ENCODE measurements at places on chromosomes 11 and 22.
A peak's percentile ranks its signal among the peaks of the same experiment; 100 is the strongest.

GRCh38 chr22:19177164-19178064, 1.1 kb downstream of the SLC25A1 start:
- no peak for DNase-seq

DNA sequence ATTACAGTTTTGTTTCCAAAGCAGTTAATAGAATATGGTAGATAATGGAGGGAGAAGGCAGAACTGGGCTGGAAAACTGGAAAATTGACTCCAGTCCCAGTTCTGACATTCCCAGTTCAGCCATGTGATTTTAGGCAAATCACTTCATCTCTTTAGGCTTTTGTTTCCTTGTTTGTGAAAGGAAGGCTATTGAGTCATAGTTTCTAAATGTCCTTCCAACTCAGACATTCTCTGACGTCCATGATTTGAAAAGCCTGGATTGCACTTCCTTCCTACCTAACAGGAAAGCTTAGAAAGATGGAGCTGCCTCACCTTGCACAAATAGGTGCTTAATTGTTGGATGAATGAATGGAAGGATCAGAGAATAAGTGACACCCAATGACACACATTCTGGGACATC, 19.8 kb upstream of the GALNT18 start:
- no peak for DNase-seq

- peak; percentile 74 for DNase-seq
Measured at GRCh38 chr11:117843666-117844484, 19.3 kb upstream of the FXYD2 start.

- no peak for DNase-seq
Measured at GRCh38 chr22:27903805-27904473, 15.1 kb downstream of the PITPNB start.

DNA sequence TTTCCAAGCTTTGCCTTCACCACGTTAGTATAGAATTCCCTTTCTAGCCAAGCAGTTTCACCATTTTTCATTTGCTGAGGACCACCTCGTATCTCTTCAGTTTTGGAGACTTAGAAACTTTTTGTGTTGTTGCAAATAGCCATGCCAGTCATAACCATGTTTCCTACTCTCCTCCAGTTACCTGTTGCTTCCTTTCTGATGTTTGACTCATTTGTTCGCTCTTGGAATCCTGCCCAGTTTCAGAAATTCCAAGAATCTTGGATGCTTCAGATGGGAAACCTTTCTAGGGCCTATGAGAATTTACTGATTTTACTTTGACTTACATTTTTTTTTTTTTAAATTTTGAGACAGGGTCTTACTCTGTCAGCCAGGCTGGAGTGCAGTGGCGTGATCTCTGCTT, 65.4 kb downstream of the PPP6R3 start:
- no peak for DNase-seq

DNA sequence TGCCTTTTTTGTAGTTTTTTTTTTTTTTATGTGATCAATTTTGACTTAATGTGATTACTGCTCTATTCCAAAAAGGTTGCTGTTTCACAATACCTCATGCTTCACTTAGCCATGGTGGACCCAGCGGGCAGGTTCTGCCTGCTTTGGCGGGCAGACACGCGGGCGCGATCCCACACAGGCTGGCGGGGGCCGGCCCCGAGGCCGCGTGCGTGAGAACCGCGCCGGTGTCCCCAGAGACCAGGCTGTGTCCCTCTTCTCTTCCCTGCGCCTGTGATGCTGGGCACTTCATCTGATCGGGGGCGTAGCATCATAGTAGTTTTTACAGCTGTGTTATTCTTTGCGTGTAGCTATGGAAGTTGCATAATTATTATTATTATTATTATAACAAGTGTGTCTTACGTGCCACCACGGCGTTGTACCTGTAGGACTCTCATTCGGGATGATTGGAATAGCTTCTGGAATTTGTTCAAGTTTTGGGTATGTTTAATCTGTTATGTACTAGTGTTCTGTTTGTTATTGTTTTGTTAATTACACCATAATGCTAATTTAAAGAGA, 12.5 kb downstream of the CCND1 start:
- no peak for DNase-seq

- DNase-seq, result no peak
Measured at GRCh38 chr11:21254790-21255189, 585.4 kb downstream of the NELL1 start.

- no peak for DNase-seq
Measured at GRCh38 chr22:48824712-48825651, 1002.7 kb downstream of the BRD1 start.

GRCh38 chr11:118607401-118608359, at the start of gene PHLDB1:
Gene PHLDB1, plus strand, starts transcription at chr11:118607615. Its CDS starts 6,222 bp downstream, at chr11:118613837.
- DNase-seq, result peak; percentile 92

DNA sequence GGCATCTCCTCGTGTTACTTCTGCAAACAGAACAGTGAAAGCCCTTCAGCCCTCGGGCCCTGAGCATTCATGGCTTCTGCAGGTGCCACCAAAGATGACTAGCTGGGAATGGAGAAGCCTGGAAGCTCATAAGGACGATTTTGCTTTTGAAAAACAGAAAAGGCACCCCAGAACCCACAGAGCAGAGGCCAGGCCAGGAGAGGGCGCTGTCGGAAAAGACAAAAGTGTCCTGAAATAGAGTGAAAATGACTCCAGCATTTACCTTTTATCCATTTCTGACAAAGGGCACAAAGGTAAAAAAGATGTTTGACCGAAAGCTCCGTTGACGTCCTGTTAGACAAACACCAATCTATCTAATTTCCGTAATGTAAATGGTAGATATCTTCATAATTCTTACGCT, 37.6 kb downstream of the ZNF195 start:
- DNase-seq, result peak; percentile 85

GRCh38 chr11:22341588-22341931, 3.4 kb downstream of the SLC17A6 start:
- peak; percentile 81 for DNase-seq

- DNase-seq, result no peak
Measured at GRCh38 chr11:129115652-129116586, 76.2 kb downstream of the ARHGAP32 start.

GRCh38 chr11:82676483-82677094, 57.1 kb downstream of the FAM181B start:
- DNase-seq, result no peak

DNA sequence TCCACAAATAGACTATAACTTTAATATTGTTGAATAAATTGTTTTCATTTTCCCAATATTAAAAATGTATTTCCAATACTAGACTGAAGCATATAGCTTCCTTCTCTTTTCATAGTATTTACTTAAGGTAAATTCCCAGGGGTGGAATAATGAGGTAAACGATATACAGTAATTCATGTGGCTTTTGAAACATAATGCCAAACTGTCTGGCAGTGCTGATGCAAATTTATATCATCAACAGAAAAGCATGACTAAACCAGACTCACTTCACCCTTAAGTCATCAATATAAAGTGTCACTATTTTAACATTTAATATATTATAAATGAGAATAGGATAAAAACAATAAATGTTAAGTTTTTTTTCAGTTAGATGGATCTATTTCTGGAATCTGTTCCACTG, 13.6 kb downstream of the C2CD3 start:
- DNase-seq, result no peak

GRCh38 chr11:35247428-35247827, 108.5 kb downstream of the CD44 start:
- no peak for DNase-seq

DNA sequence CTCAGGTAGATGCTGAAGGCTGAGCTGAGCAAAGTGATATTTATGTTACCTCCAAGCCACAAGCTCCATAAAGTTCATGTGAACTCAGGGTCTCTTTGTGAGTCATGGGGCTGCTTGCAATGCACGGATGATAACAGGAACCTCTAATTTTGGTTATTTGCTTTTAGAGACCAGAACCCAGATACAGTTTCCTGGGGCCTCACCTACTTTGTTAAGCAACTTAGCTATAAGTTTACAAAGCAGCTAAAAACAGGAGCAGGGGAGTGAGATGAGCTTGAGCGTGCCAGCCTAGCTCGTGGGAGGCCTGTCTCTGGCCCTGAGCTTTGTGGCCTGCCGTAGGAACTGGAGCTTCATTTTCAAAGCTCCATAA, 29.2 kb downstream of the SREBF2 start:
- DNase-seq, result no peak

DNA sequence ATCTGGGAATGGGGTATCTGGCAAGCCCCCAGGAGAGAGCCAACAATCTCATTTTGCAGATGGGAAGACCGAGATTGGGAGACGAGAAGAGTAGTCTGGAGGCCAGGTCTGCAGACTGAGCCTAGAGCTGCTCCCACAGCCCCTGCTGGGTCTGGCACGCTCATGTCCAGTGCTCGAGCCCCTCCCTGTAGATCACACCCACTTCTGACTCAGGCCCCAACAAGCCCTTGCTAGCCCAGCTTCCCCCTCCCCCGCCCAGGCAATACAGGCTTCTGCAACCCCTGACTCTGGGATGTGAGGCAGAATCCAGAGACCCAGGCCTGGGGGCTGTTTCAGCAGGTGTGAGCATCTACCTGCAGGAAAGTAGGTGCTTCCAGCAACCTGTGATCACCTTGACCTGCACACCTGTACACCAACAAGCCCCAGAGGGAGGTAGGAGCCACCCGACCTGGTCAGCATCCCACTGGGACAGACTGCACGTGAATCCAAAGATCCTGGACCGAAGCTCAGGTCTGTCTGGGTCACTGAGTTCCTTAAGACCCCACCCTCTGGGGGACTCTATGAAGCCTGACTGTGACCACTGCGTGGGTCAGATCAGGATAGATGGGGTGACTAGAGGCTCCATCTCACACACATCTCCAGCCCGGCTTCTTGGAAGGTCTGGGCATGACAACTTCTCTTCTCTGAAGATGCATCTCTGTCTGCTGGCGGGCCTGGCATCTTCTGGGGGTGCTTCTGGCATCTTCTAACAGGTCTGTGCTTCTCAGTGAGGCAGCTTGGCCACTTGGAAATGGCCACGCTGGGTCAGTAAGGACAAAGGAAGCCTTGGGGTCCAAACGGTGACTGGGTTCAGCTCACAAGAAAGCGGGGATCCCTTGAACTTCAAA, 29.3 kb downstream of the LINC01488 start:
- no peak for DNase-seq

Measured in lower leg skin (tissue), 4 donors.